ENCODE measurements at places on chromosomes 7 and 10.

DNA sequence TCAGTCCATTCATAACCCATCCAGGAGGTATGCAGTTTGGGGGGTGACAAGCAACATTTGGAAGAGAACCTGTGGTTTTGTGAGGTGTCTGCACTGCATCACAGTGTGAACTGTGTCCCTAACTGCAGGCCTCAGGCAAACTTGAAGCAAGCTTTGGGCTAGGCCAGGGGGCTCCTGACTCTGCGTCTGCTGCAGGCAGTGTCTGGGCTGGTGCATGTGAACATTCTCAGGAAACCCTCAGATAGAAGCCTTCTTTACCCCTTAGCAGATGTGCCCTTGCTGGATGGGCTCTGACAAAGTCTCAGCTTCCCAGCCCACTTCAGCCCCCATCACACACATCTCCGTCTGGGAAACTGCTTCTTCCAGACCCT lies 61.0 kb downstream of the VIPR2 start:
- no peak for DNase-seq

- DNase-seq, result no peak
Measured at GRCh38 chr7:87156709-87157108, 4.5 kb downstream of the DMTF1 start.

- DNase-seq, result peak; percentile 33
Measured at GRCh38 chr7:22920672-22921071, 93.3 kb downstream of the HYCC1 start.

DNA sequence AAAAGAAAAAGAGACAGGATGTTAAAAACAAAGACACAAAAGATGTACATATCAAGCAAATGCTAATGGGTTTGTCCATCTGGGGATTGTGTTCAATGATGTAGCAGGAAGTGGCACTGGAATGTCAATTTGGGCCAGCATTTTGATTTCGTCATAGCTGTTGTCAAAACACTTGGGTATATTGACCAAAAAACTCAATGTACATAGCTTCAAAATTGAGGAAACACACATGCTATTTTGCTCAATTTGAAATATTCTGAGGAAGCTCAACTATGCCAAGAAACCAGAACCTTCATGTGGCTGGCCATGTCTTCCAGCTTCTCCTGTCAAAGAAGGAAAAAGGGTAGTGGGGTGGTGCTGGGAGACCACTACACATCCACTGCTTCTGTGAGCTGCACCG lies 212.7 kb upstream of the GHITM start:
- DNase-seq, result no peak

GRCh38 chr10:56745490-56745889 lies 384.4 kb upstream of the ZWINT start:
- no peak for DNase-seq

- DNase-seq, result no peak
Measured at GRCh38 chr7:13921062-13921461, 68.4 kb downstream of the ETV1 start.

GRCh38 chr10:72337039-72337629 lies 17.6 kb downstream of the DNAJB12 start:
- DNase-seq, result peak; percentile 62

- peak; percentile 47 for DNase-seq
Measured at GRCh38 chr7:38463277-38464225, 167.6 kb downstream of the AMPH start.

DNA sequence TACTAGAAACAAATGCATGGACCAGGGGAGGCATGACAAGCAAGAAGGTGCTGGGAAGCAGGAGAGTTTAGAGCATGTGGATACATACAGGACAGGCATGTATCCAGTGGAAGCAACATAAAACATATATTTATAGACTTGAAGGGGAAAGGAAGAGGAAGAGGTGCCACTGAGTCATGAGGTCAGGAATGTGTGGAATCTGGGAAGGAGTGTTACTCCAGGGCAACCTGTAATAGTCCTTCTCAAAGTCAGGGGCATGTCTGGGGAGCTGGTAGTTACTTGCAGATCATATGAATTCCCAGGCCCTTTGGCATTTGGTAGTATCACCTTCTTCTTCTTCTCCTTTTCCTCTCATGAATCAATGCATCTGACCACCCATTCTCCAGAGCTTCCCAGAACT lies 246.6 kb downstream of the XPNPEP1 start:
- peak; percentile 69 for DNase-seq

DNA sequence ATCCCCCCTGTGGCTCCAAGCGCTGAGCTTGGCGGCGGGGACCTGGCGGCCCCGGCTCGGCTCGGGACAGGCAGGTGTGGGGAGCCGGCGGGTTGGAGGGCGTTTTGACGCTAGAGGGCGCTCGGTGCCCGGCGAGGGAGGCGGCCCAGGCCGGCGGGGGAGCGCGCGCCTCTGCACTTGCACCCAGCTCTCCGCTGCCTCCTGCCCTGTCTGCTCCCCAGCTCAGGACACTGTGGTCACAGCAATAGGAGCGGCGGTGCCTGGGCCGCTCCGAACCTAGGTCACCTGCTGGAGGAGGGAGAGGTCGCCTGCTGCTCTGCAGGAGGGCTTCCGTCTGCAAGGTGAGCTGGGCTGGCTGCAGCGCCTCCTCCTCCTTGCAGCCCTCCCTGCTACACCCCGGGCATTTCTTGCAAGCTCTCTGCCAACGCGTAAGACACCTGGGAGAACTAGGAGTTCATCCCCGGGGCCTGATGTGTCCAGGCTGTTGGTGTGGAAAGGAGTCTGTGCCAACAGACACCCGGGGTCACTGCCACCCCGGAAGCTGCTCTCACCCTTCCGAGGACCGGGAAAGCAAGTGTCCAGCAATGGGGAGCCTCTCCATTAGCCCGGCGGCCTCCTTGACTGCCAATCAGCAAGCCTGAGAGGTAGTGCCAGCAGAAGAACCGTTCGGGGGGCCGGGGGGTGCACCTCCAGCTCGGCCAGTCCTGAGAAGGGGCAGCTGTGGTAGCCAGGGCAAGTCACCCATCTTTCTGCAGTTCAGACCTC lies 620.4 kb downstream of the GALNT17 start:
- DNase-seq, result no peak

GRCh38 chr7:37945336-37945735 lies 24.9 kb downstream of the EPDR1 start:
- DNase-seq, result no peak

DNA sequence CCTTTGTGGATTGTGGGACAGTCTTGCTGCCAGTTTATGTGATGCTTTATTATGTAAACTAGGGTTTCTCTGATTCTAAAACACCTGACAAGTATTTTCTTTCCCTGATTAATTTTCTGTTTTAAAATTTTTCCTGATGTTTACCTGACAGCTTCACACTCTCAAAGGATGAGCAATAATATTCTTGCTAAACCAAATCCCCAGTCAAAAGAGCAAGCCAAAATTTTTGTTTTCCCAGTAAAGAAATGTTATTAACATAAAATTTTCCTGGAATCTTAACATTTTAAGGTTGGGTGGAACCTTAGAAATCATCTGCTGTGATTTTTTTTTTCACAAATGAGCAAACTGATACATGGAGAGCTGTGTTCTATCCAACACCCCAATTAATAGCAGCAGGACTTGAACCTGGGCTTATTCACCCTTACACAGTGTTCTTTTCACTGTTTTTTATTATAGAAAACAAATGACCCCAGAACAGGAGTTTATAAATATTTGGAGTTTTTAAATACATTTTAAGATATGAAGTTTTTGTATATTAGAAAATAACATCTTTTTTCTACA lies 185.2 kb upstream of the VIPR2 start:
- DNase-seq, result no peak

DNA sequence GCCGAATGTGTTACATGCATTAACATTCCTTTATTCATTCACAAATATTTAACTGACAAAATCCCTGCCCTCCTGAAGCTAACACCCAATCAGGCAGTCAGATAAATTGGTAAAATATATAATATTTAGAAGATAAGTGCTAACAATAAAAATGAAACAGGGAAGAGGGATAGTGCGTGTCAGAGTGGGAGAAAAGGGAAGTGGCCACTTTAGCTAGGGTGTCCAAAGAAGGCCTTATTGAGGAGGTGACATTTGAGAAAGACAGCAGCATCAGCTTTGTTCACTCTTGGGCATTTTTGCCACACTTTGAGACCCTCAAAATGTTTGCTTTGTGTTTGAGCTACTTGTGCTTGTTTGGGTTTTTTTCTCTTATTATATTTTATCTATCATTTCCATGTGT lies 317.8 kb downstream of the SNX13 start:
- no peak for DNase-seq

DNA sequence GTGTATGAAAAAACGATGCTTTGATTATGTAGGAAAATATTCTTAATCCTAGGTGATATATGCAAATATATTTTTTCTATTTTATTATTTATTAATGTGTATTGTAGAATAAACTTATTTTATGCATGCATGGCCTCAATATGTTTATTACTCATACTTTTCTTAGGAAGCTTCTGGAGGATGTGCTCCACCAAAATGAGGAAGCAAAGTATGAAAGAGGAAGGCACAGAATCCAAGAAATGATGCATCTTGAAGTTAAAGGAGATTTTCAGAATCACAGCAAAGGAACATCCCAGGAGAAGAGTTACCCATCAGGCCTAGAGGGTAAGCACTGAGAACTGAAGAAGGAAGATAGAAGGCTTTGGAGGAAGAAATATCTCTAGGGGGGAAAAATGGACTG lies 35.0 kb upstream of the MRPS16 start:
- DNase-seq, result no peak

- no peak for DNase-seq
Measured at GRCh38 chr10:112232670-112233069, 49.1 kb upstream of the GPAM start.

DNA sequence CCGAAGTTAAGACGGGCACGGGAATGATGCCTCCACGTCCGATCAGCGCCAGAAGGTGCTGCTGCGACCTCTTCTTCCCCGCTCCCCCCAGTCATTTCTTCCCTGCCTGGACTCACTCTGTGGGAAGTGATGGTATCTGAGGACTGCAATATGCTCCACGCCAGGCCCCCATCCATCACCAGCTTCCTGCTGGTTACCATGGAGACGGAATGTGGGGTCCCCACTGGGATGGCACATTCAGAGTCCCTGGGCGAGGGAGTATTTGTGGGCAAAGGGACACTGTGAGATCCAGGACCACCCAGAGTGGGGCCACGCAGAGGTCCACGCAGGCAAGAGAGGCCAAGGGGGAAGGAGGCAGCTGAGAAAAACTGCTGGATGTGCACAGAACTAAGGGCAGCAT lies 39.7 kb downstream of the CARD11 start:
- no peak for DNase-seq

DNA sequence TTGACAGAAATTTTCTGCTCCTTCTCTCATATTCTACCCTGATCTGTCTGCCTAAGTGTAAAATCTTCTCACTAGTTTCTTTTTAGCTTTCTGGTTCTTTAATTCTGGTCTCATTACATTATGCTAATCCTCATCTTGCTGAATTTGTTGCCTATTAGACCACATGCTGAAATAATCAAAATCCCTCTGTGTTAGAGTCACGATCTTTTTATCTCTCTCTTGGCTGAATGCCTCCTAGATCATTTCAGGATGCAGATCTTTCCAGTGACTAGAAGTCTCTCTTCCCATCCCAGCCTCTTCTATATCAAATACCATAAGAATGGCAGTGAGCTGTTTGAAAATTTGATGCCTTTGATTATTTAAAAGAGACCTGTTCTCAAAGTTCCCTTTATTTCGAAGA lies 661.9 kb downstream of the SORCS1 start:
- DNase-seq, result no peak

DNA sequence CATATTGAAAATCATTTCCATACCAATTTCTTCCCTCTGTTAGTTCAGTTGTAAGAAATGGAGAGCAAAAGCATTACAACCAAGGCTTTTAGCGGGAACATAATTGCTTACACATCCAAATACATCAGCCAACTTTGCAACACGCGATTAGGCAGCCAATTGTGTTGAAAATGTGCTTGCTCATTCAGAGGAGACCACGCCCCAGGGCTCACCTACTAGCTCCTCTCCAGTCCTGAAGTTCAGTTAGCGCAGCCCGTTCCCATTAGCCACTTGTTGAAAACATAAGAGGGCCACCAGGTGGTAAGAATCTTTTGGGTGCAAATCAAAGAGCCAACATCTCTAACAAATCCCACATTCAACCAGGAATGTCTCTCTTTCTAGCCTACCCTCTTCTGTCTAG lies 213.2 kb upstream of the MDFIC start:
- DNase-seq, result no peak

DNA sequence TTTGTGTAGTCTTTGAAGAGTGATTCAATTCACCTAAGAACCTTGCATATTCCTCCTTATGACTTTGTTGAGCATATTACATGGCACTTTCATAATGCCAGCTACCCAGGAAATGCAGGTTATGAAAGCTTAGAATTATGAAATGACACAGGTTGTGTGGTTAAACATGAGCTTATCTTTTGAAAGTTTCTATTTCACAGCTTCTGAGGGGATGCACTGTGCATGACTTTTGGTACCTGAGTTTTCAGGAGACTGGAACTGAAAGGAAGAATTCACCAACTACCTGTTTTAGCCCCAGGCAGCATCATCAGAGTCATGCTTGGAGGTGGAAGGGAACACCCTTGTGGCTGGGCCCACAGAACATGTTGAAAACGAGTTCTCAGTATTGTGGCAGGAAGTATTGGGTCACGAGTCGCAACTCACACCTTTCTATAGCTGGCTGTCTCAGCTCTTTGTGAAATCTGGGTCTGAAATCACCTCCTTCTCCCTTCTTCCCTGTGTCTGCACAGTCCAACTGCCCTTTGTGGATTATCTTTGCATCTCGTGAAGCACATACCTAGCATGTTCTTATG lies 228.2 kb downstream of the PTEN start:
- DNase-seq, result no peak

- no peak for DNase-seq
Measured at GRCh38 chr10:47456079-47456785, 27.7 kb downstream of the ANXA8 start.

DNA sequence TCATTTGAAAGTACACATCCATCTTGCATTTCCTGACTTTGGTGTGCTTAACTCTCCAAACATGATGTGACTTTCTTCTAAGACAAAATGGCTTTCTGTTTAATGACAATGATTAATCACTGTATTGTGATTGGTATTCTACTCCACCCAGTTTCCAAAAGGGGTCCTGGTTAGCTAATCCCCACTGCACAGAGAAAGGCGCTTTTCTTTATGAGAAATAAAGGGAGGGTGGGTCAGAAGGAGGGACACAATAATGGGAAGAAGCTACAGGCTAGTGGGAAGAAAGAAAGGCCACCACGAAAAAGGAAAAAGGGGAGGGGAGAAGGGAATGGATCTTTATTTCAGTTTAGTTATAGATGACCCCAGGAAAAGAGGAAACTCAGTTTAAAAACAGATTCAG lies 69.2 kb downstream of the PRTFDC1 start:
- DNase-seq, result no peak

DNA sequence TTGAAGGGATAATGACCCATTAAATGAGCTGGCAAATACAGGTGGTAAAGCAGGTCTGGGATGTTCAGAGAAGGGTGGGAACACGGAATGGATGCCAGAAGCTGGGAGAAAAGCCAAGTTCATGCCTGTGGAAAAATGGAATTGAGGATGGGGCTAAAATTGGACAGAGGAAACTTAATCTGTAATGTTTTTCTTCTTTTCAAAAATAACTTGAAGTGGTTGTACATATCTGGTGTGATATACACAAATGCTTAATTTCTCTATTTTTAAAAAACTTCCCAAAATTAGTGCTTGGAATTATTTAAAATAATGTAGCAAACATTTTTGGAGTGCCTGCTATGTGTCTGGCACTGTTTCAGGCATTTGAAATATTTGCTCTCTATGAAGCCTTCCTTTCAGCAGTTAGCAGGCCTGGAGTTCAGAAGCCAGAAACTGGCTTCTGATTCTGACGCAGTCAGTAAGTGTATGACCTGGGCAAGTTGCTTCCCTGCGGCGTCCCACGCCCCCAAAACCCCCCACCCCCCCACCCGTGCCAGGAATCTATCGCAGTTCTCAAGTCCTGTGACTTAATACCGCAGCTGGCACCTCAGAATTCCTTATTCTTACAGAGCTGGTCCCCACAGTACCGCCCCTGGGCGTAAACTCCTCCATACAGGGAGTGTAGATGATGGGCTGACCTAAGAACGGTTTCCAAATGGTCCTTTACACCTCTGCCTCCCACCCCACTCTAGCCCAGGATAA lies 828 bp upstream of the MALSU1 start:
- DNase-seq, result no peak

Data from RCC 7860 (cell line).